ENCODE measurements at places on chromosomes 7 and 10.

DNA sequence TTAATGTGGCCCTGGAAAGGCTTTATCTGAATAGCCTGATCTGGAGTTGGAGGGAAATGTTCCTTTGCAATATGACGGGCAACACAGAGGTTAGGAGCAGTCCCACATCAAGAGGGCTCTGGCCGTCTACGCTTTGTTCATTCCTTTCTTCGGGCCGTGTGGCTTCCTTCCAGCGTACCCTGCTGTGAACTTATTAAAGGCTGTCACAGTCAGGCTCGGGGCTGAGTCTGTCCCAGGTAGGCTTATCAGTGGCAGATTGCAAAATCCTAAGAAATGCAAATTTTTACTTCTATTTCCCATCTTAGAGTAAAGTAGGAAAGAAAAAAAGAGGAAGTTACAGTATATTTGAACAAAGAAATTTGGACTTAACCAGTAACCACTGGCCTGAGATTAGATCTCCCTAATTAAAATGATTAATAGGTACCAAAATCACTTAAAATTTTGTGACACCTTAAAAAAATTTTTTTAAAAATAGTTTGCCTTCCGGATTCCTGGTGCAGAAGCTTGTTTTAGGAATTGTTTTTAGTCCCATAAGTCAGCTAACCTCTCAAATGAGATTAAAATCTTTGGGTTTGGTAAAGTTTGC is 453.1 kb upstream of the MKI67 start:
- DNase-seq: no peak

DNA sequence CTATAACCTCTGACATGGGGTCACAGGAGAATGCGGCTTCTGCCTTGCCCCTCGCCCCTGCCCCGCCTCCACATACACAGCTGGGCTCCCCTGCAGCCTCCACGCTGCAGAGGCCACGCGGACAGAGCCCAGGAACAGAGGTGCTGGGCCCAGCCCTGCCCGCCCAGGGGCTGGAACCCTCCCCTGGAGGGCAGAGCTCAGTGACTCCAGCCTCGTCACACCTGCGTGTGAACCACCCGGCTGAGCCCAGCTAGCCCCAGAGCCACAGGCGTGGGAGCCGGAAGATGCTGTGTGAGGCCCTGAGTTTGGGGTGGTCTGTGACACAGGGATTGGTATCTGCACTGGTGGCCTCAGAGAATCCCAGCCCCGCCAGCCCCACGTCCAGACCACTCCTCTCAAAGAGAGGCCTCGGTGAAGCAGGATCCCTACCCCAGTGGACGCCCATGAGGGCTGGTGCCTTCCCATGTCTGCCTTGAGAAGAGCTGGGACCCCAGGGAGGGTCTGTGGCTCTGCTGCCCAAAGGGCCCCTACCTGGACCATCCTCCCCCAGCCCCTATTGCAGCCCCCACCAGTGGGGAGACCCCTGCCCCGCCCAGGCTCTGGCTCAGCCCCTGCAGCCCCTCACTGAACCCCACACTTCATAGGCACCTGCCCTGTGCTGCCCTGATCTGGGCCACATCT is 8.1 kb upstream of the ADAP1 start:
- no peak for DNase-seq

GRCh38 chr7:4343272-4344247 is 338.5 kb upstream of the FOXK1 start:
- no peak for DNase-seq

DNA sequence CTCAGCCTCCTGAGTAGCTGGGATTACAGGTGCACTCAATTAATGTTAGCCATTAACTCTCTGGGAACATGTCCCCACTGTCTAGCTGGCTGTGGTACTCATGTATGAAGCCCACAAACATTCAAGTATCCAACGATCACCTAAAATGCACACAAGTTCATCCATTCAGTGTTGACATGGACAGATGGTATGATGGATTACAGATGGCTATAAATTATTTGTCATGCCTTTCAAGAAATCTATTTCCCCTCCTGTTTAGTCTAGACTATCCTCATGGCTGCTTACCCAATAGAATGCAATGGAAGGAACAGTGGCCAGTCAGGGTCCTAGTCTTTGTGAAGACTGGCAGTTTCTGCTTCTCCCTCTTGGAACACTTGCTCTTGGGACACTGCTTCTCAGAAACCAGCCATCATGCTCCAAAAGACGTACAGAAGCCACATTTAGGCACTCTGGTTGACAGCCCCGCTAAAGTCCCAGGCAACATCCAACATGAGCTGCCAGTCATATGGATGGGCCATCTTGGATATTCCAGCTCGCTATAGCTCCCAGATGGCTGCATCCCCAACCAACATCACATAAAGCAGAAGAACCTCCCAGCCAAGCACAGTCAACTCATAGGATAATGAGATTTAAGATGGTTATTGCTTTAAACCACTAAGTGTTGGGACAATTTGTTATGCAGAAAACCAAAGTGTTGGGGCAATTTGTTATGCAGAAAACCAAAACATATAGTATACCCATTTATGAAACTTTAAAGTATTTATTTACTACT is 33.1 kb downstream of the MYL10 start:
- DNase-seq: no peak

- DNase-seq: no peak
These were observed 15.1 kb upstream of the RHOBTB1 start for GRCh38 chr10:60958892-60959601.

DNA sequence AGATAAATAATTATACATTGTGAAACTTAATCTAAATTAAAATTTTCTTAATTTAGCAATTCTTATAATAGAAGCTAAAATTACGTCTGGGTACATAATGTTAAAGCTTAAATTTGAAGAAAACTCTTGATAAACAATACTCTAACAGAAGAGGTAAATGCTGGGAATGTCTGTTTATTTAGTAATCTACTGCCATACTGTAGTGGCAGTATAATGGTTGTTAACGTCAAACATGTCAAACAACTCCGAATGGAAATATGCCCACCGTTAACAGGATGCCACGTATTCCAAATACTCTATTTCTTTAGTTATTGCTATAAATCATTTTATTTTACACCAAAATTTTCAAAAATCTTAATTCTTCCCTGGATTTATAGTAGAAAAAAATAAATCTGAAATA is 40.0 kb upstream of the PTPN12 start:
- no peak for DNase-seq

DNA sequence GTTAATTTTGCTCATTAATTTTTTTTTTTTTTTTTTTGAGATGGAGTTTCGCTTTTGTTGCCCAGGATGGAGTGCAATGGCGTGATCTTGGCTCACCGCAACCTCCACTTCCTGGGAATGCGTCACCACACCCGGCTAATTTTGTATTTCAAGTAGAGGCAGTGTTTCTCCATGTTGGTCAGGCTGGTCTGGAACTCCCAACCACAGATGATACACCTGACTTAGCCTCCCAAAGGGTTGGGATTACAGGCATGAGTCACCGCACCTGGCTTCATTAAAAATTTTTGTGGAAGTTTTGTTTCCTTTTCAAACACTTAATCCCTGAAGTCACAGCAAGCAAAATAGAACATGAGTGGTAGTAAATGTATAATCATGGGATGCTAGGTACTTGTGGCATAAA is 857.2 kb upstream of the PHF14 start:
- no peak for DNase-seq

- DNase-seq: no peak
These were observed 82.9 kb downstream of the HYCC1 start for GRCh38 chr7:22931011-22931410.

GRCh38 chr7:52352013-52352981 is 683.1 kb upstream of the POM121L12 start:
- no peak for DNase-seq

DNA sequence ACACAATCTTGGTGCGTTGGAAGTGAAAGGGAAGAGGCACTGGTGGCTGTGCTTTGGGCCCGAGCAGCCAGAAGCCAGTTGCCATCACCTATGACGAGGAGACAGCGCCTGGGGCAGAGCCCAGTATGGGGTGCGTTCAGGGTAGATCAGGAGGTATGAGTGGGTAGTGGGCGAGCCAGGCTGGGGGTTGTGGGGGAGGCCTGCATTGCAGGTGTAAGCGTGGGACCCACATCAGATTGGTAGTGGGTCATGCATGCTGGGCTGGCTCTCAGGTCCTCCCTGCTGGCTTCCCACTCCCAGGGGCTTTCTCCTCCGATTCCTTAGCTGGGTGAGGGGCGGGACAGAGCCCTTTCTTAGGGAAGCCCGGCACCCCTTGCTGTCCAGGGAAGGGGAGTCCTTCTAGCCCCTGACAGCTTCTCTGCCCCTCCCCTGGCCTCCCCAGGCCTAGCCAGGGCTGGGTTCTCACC is 445 bp upstream of the PVRIG start:
- no peak for DNase-seq

- no peak for DNase-seq
These were observed 33.9 kb upstream of the TSPAN13 start for GRCh38 chr7:16719699-16720098.

DNA sequence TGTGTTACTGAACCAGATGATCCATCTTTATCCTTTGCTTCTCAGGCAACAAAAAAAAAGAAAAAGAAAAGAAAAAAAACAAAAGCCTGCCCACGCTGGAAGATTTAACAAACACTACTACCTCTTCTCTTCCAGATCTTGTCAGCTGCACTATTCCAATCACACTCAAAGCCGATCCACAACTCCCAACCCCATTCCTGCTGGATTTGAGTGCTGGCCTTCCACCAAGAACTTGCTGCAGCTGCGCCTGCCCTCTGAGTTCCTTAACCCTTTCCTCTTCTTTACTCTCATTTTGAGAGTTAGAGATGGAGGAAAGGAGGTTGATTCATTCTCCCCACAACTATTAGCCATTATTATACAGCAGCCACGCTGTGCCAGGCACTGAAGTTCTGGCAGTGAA is 16.0 kb upstream of the ITGA8 start:
- DNase-seq: no peak

DNA sequence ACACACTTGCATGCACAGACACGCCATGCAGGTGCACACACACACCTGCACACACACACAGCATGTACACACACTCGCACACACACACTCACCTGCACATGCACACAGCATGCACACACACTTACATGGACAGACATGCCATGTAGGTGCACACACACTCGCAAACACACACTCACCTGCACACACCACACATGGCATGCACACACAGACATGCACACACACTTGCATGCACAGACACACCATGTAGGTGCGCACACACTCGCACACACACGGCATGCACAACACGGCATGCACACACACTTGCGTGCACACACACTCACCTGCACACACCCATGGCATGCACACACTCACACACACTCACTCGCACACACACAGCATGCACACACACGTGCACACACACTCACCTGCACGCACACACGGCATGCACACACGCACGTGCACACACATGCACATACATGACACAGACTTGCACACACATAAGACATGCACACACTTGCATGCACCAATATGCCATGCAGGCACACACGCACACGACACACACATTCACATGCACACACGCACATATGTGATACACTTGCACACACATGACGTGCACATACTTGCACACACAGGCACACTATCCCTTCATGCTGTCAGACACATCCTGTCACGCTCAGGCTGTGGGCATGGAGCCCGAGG is 56.8 kb downstream of the INSIG1 start:
- no peak for DNase-seq

- DNase-seq: no peak
These were observed 163.7 kb downstream of the WNT2 start for GRCh38 chr7:117158941-117159697.

DNA sequence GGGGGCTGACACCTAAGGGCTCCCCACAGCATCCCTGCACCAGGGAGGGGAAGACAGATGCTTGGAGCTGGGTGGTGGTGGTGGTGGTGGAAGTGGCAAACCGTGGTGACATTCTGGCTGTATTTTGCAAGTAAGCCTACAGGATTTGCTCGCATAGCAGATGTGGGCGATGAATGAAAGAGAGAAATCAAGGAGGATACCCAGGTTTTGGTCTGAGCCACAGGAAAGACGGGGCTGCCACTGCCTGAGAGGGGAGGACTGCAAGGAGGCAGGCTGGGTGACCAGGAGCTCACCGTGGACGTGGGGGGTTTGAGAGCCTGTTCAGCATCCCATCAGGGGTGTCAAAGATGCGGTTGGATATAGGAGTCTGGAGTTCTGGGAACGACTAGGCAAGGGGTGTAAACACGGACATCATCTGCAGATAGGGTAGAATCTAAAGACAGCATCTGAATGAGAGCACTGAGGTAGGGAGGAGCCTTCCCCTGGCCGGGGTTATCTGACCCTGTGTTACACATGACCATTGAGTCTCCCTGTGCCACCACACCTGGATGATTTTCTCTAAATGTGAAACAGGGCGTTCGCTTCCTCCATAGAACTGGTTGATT is 49.7 kb downstream of the TSPAN15 start:
- DNase-seq: no peak

DNA sequence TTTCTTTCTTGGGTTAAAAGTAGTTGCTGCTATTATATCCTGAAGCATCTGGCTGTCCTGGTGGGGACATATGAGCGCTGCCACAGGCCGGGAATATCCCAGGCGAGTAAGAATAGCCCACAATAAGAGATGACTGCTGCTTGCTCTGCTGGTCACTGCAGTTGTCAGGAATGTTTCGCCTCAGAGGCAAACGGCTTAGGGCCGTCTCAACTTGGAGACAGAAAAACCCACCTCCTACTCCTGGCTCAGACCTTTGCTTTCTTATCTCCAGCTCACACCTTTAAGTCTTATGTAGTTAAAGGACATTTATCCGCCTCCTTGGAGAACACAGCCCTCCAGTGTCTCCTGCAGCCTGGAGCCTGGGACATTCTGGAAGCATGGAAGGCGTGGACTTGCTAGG is at the start of gene GJD4:
TSS of gene GJD4 (plus strand) at position 151 of the 400 bp plus-strand sequence. CDS start at position 378, 227 bp downstream.
- DNase-seq: no peak

DNA sequence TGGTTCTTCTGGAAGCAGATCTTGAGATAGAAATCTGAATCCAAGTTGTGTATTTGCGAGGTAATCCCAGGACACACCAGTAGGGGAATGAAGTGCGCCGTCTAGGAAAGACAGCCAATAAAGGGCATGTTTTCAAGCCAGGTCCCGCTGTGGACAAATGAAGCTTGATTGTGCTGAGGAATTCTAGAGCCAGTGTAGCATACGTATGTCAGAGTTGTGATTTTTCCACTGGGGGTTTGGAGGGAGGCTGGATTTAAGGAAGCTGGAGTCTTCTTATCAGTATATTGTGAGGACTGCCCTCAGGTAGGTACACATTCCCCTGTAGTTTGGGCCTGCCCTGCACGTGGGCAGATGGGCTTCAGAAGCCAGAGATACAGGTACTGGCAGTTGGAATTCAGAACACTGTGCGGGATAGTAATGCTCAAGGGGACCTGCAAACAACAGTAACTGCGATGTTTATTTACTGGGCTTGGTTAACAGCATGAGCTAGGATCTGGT is 50.9 kb downstream of the GALNT11 start:
- peak; percentile 26 for DNase-seq

DNA sequence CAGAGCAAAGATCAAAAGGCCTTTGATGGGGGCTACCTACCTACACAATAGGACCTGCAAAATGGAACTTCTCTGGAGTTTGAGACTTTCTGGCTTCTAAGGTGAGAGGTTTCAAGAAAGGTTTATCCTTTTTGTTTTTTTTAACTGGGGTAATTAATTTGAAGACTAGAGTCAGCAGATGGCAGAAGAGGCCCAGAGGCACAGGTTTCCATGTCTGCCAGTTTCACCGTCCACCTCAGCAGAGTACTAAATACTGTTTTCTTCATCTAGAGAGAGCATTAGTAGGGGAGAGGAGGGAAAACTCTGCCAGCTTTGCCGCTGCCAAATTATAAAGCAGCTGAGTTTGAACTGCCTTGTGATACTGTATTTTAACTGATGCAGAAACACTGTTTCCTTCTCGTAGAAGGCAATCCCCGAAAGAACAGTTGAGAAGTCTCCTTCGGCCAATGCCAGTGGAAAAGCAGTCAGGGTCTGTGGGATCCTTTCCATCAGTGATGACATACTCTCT is 138.7 kb downstream of the SLC25A13 start:
- no peak for DNase-seq

Data from GM10248 (cell line).